ENCODE measurements at places on chromosomes 11 and 22. TPM values are rescaled to one million over a fixed set of nuclear protein-coding genes. Genes with fewer than 3 reads are reported as not detected.

MGAT3 gene
- 7.9 TPM for total RNA-seq

LSP1 gene
- 1.3 TPM for total RNA-seq

FGF4 gene
- total RNA-seq, result not detected

GRCh38 chr11:71397331-71397860, 50.8 kb downstream of the DHCR7 start:
- no peak overlapping the region for H3K4me3 ChIP-seq
- H3K4me1 ChIP-seq, result no peaks in the 10 kb centered on the region
- no peaks in the 10 kb centered on the region for H3K36me3 ChIP-seq
- H3K27me3 ChIP-seq, result no peaks in the 10 kb centered on the region

SLC35F2 gene
- 52.5 TPM for total RNA-seq

DNA sequence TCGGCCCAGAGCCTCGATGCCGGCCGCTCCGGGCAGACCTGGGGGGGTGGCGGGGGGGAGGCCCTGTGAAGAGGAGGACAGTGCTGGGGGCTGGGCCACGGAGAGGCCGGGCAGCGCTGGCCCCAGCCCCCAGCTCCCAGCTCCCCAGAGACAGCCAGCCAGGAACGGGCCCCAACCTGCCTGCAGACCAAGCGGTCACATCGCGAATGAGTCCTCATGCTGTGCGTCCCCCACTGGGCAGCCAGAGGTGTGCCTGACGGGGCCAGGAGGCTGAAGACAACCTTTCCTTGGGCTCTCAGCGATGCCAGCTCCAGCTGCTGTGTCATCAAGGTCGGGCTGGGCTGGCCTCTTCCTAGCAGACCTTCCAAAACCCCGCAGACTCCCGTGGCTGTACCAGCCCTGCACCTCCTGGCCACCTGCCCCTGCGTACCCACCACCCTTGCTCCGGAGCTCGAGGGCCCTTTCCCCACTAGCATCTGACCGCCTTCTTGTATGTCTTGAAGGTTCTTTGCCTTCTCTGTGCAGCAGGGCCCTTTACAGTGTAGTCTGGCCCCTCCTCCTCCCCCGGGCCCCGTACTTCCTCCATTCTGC, 88.4 kb downstream of the CDKN1C start:
- H3K4me1 ChIP-seq, result no peaks in the 10 kb centered on the region
- H3K36me3 ChIP-seq, result no peaks in the 10 kb centered on the region
- no peak overlapping the region for H3K4me3 ChIP-seq
- no peak for DNase-seq
- H3K27ac ChIP-seq, result no peak overlapping the region
- H3K27me3 ChIP-seq, result peaks cover 16% of the 10 kb centered on the region

GRCh38 chr11:125221461-125221860, 56.9 kb downstream of the PKNOX2 start:
- H3K36me3 ChIP-seq, result no peaks in the 10 kb centered on the region
- no peaks in the 10 kb centered on the region for H3K27me3 ChIP-seq
- no peak for DNase-seq
- no peak overlapping the region for H3K27ac ChIP-seq
- no peaks in the 10 kb centered on the region for H3K4me1 ChIP-seq

DNA sequence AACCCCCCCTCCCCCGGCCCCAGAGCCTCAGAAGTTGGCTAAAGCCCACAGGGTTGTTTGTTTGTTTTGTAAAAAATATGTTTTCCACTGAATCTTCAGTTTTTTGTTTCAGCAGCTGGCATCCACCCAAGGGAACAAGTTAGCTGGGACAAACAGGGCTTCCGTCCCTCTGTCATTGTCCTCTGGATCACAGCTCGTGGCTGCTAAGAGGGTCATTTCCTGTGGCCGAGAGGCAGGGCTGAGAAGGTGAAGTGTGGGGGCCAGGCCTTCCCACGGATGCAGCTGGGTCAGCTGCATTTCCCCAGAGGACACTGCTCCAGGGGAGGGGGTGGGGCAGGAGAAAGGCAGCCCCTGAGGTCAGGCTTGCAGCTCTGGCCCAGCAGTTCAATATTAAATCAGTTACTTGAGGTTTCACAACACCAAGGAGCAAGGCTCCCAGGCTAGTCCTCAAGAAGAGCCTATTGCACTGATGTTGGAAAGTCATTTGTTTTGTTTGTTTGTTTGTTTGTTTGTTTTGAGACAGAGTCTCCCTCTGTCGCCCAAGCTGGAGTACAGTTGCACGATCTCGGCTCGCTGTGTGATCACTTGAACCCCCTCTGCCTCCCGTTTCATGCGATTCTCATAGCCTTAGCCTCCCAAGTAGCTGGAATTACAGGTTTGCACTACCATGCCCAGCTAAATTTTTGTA, 34.4 kb upstream of the SMTN start:
- H3K27me3 ChIP-seq, result no peaks in the 10 kb centered on the region
- H3K27ac ChIP-seq, result no peak overlapping the region
- no peak overlapping the region for H3K4me3 ChIP-seq
- DNase-seq, result no peak
- peaks cover 9% of the 10 kb centered on the region for H3K4me1 ChIP-seq

PACSIN2 gene
- total RNA-seq, result 87.8 TPM

MRGPRX3 gene
- total RNA-seq, result not detected

- no peaks in the 10 kb centered on the region for H3K36me3 ChIP-seq
- no peak overlapping the region for H3K4me3 ChIP-seq
- H3K4me1 ChIP-seq, result no peaks in the 10 kb centered on the region
- no peak for DNase-seq
These were observed 2.9 kb upstream of the CYP2R1 start for GRCh38 chr11:14894657-14895598.

DNA sequence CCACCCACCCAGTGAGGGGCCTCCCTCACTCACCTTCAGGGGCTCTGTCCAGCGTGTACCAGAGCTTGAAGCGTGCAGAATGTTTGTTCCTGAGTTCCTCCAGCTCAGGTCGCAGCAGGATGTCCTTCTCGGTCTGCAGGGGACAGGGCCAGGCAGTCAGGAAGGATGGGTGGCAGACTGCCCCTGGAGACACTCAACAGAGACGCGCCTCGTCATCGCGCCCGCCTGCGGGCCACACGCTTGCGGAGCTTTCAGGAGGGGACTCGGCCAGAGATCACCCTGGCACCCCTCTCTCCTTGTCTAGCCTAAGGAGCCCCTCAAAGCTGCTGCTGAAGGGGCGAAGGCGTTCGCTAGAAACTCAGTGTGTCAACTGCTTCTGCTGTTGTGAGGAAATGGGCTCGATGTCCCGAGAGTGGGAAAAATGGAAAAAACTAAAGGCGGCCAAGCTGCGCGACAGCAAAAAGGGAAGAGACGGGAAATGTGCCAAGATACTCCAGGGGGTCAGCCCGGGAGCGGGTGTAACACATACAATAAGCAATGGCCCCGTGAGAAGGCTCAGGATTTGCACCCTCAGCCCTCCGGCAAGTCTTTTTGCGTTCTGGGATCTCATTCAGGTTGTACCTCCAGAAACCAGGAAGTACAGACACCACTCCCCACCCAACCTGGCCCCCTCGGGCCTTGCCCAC, 9.2 kb upstream of the POLDIP3 start:
- DNase-seq, result no peak
- H3K27ac ChIP-seq, result no peak overlapping the region
- no peak overlapping the region for H3K4me3 ChIP-seq
- H3K4me1 ChIP-seq, result peaks cover 17% of the 10 kb centered on the region
- H3K27me3 ChIP-seq, result no peaks in the 10 kb centered on the region
- H3K36me3 ChIP-seq, result peaks cover 5% of the 10 kb centered on the region

- DNase-seq, result no peak
- no peak overlapping the region for H3K27ac ChIP-seq
These were observed 1.8 kb downstream of the SLC25A1 start for GRCh38 chr22:19176732-19177131.

DNA sequence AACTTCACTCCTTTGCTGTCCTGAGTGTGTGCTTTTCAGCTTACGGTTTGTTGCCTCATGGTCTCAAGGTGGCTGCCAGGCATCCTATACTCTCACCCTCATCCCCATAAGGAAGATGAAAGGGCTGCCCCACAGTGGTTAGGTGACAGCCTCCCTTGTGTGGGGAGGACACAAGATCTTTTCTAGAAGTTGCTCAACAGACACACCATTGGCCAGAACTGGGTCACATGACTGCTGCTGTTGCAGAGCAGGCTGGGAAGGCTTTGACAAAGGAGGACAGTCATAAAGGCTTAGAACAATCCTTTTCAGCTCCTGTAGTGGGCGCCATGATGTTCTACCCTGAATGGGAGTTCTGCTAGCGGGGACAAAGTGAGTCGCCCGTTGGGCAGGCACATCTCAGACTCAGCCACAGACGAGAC, 69.7 kb upstream of the RASD2 start:
- H3K4me3 ChIP-seq, result no peak overlapping the region
- H3K4me1 ChIP-seq, result peaks cover 8% of the 10 kb centered on the region
- DNase-seq, result peak; percentile 25
- no peaks in the 10 kb centered on the region for H3K36me3 ChIP-seq
- H3K27ac ChIP-seq, result peak overlapping the region; percentile 38
- H3K27me3 ChIP-seq, result no peaks in the 10 kb centered on the region

DNA sequence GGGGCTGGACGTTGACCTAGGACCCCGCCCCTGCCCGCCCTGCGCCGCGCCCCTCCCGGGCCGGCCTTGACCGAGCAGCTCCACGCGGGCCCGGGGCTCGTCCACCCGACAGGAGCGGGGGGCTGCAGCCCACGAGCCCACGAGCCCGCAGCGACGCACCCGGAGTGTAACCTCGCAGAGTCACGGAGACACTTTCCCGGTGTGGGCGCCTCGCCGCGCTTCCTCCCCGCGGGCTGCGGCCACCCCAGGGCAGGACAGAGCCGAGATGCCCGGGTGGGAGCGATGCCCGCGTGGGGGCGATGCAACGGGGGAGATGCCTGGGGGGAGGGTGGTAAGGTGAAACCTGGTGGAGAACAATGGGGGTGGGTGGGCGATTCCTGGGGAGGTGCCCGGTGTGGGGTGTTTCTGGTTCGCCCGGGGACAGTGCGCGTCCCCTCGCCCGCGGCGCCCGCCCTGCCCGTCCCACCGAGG, 4.9 kb upstream of the ZBED4 start:
- peaks cover 5% of the 10 kb centered on the region for H3K4me1 ChIP-seq
- no peak for DNase-seq
- no peaks in the 10 kb centered on the region for H3K36me3 ChIP-seq
- H3K27me3 ChIP-seq, result peaks cover 53% of the 10 kb centered on the region

DNA sequence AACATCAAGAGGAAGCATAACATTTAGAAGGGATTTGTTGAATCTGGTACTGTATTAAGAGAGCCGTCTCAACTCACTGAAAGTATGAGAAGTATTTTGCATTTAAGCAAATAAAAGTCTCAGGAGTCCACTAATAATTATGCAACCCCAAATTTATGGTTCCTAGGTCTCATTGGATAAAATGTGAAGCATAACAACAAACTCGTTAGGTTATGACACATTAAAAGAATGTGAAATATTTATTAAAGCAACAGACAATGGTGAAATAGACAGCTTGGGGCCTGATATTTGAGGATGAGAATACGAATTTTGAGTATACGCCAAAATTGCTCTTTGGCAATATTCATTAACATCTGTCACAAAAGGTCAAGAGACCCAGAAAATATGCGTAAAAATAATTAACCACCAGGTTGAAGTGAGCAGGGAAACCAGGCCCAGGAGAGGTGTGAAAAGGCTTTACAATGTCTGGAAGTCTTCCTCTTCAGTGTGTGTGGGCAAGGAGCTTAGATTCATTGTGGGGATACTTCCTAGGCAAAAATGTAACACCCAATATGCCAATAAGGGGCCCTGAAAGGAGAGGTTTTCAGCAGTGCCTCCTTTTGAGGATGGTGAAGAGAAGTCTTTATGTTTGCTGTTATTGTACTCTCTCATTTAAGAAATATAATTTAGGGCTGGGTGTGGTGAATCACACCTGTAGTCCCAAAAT, 89.2 kb downstream of the FDX1 start:
- no peaks in the 10 kb centered on the region for H3K27me3 ChIP-seq
- H3K4me3 ChIP-seq, result no peak overlapping the region
- H3K4me1 ChIP-seq, result no peaks in the 10 kb centered on the region
- no peak overlapping the region for H3K27ac ChIP-seq

DNA sequence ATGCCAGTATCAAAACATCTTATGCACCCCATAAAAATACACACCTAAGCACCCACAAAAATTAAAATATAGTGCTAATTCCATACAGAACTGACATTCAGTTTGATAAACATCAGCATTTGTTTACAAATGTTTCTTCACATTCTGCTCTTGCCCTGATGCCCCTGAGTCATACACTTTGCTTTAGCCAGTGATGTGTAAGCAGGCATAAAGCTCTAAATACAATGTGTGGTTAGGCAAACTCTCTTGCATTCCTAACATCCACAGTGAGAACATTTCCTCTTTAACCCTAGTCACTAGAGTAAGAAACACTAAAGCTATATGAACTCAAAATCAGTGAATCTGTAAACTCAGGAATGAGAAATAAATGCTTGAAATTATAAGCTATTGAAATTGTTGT, 1060.7 kb downstream of the FAM181B start:
- no peaks in the 10 kb centered on the region for H3K36me3 ChIP-seq
- no peak for DNase-seq
- no peaks in the 10 kb centered on the region for H3K27me3 ChIP-seq
- H3K4me3 ChIP-seq, result no peak overlapping the region
- no peak overlapping the region for H3K27ac ChIP-seq
